ENCODE measurements at places on chromosomes 2 and 18. TPM values are rescaled to one million over a fixed set of nuclear protein-coding genes. Genes with fewer than 3 reads are reported as not detected.

Gene NT5DC4
- total RNA-seq, result 1.4 TPM

Gene CXCR2
- not detected for total RNA-seq

Gene TYMS
- 56.4 TPM for total RNA-seq

Gene ING5
- total RNA-seq, result 54.7 TPM

Gene ARHGAP28
- not detected for total RNA-seq

Gene DNAH6
- total RNA-seq, result 0.05 TPM

Gene SIX3
- not detected for total RNA-seq

Gene ANO7
- 4.1 TPM for total RNA-seq

Gene SLC5A7
- total RNA-seq, result not detected

Gene SDC1
- 307 TPM for total RNA-seq

Gene KIF5C
- not detected for total RNA-seq

Gene EVA1A
- total RNA-seq, result not detected

Gene AQP12B
- not detected for total RNA-seq

Gene SLC30A3
- total RNA-seq, result not detected

Gene NEU4
- 1.1 TPM for total RNA-seq

Gene IL36RN
- 1.4 TPM for total RNA-seq

Gene CDK5R2
- not detected for total RNA-seq

Gene SCN9A
- 0.38 TPM for total RNA-seq

Gene RNF125
- 2.1 TPM for total RNA-seq

Gene ERICH2
- total RNA-seq, result 0.42 TPM

Gene CMPK2
- 5.5 TPM for total RNA-seq

Gene SCYGR1
- not detected for total RNA-seq

Data from HT-29 (cell line).